Small intestine (tissue), 16 donors: ENCODE measurements at places on chromosomes 4 and X.

DNA sequence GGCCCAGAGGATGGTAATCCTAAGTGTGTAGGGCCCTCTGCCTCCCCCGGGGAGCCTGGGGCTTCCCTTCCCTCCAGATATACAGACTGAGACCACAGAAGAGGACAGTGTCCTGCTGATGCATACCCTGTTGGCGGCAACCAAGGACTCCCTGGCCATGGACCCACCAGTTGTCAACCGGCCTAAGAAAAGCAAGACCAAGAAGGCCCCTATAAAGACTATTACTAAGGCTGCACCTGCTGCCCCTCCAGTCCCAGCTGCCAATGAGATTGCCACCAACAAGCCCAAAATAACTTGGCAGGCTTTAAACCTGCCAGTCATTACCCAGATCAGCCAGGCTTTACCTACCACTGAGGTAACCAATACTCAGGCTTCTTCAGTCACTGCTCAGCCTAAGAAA lies 1.9 kb downstream of the TRO start:
- no peak overlapping the region for H3K4me3 ChIP-seq
- H3K36me3 ChIP-seq = no peaks in the 10 kb centered on the region
- H3K27ac ChIP-seq = no peak overlapping the region
- no peaks in the 10 kb centered on the region for H3K4me1 ChIP-seq

DNA sequence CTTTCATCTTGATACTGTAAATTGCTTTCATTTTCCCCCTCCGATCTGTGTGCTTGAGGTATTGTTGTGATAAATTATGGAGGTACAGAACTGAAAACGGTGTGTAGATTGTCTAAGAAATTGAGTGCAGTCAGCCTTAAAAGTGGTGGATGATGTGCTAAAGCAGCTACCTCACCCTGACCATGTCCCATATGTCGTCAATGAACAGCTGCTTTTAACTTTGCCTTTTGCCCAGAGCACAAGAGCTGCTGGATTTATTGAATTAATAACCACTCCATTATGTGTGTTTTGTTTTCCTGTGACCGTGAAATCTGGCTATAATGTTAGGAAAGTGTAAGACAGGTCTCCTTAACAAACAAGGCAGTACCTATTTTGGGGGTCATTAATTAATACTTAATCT lies 581.9 kb upstream of the PITX2 start:
- no peak overlapping the region for H3K27ac ChIP-seq
- no peaks in the 10 kb centered on the region for H3K4me1 ChIP-seq
- H3K27me3 ChIP-seq = no peaks in the 10 kb centered on the region

DNA sequence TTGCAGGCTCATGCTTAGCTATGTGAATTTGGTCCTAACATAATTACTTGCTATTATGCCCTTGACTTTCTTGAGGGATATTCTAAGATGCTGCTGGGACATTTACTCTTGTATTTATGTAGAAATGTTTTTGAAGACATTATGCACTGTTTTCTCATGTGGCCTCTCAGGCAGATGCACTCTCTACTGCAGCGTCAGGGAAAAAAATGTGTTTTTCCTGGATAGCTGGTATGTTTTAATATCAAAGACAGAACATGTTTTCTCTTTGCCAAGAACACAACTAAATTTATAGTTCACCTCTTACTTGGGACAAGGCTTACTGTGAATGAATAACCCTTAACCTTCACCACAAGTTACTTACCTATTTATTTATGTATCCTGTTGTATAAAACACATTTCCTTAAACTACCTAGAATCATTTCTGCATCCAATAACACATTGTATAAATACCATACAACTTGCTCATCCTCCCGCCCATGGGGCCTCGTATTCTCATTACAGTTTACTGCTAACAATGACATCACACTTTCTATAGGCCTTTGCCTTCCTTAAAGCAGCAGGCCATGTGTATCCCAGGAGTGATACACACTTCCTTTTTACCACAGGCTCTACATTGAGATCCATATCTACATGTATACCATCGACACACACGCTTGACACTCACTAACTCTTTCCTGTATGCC lies 178.7 kb downstream of the SLIT2 start:
- DNase-seq = peak; percentile 27
- H3K27ac ChIP-seq = no peak overlapping the region
- no peak overlapping the region for H3K4me3 ChIP-seq
- no peaks in the 10 kb centered on the region for H3K27me3 ChIP-seq
- H3K36me3 ChIP-seq = no peaks in the 10 kb centered on the region

DNA sequence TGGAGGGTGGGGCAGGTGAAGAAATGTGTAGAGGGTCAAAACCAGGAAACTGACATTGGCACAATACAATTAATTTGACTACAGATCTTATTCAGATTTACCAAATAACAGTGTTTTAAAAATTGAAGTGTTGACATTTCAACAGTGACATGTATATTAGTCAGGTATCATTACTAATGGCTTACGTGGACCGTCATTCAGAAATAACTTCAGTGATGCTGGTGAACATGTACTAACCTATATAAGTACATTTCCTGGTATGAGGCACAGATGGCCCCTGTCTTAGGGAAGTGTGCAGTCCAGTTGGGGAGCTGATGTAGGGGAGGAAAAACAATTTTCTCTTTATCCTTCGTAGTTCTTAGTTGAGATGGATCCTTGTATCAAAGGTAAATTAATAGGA lies 22.3 kb upstream of the MAOA start:
- no peaks in the 10 kb centered on the region for H3K36me3 ChIP-seq
- no peak overlapping the region for H3K27ac ChIP-seq
- H3K4me3 ChIP-seq = no peak overlapping the region

- no peaks in the 10 kb centered on the region for H3K27me3 ChIP-seq
- no peaks in the 10 kb centered on the region for H3K4me1 ChIP-seq
- H3K27ac ChIP-seq = no peak overlapping the region
- DNase-seq = no peak
Observed at GRCh38 chrX:120999413-120999812, 13.9 kb upstream of the CT47A1 start.

DNA sequence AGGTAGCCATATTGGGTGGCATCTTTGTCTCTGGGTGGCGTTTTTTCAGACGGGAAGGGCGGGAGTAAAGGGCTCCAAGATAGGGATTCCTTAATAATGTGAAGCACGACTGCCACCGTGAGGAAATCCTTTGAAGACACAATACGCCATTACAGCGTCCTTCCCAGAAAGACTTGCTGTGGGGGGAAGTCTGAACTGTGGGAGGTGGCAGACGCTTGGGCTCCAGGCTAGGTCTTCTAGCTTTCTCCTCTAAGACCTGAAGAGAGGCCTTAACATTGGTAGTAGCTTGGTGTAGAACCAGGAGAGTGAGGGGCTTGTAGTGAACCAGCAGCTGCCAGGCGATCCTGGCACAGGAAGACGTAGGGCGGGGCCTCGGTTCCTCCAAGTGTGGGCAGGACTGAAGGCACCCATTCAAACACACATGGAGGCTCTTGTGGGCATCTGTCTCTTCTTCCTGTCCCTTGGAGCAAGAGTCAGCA lies 197.3 kb downstream of the OR13H1 start:
- H3K36me3 ChIP-seq = no peaks in the 10 kb centered on the region
- no peak overlapping the region for H3K27ac ChIP-seq
- H3K4me1 ChIP-seq = no peaks in the 10 kb centered on the region
- H3K27me3 ChIP-seq = no peaks in the 10 kb centered on the region

DNA sequence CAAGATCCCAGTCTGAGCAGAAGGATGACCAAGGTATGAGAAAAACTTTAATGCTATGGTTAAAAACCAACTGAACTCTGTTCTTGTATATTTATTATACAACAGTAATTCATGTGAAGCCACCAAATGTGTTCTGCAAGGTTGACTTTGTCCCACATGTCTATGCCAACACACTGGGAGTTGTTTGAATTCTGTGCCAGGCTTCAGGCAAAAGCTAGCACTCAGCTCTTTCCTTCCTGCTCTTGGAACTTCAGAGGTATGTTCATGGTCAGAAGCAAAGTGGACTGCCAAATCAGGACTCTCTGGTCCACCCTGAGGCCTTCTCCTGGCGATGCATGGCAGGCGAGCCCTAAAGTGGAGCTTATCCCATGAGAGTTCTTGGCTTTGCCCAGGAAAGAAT lies 205.6 kb upstream of the AR start:
- no peak overlapping the region for H3K27ac ChIP-seq
- H3K4me1 ChIP-seq = no peaks in the 10 kb centered on the region
- no peaks in the 10 kb centered on the region for H3K36me3 ChIP-seq
- H3K4me3 ChIP-seq = no peak overlapping the region
